ENCODE measurements at places on chromosomes 3 and 15. TPM values are rescaled to one million over a fixed set of nuclear protein-coding genes. Genes with fewer than 3 reads are reported as not detected.

- DNase-seq: no peak
Measured at GRCh38 chr15:69524814-69525213, 72.2 kb downstream of the RPLP1 start.

Gene LDHAL6B
- not detected for total RNA-seq

Gene SEMA3F
- total RNA-seq: 4.4 TPM

Gene GOLGA8M
- total RNA-seq: 0.24 TPM

DNA sequence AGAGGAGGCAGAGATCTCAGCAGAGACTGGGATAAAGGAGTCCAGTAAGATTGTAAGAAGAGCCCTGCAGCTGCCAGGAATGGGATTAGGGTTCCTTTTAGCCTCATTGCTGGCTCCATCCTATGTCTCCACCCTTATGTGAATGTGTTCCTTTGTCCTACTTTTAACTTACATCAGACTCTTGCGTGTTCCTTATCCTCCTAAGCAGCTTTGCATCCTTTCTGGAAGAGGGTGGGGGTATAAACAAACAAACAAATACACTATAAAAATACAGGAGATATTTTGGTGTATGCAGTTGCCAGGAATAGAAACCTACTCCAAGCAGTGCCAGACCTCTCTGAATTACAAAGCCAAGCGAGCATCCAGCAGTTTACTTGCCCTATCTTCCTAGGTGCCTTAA is 194.7 kb downstream of the ADAMTS9 start:
- DNase-seq: no peak

DNA sequence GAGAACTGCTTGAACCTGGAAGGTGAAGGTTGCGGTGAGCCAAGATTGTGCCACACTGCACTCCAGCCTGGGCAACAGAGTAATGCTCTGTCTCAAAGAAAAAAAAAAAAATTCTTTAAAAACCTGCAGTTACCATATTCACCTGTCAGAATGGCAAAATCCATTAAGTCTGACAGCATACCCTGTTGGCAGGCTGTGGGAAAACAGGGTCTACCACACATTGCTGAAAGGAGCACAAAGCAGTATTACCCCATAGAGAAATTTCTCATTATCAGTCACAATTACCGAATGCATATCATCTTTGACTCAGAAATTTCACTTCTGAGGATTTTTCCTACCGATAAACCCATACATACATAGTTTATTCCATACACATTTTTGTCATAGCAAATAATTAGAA is 264.1 kb upstream of the SLCO3A1 start:
- DNase-seq: no peak

GRCh38 chr15:23565395-23566070 is at the start of gene MKRN3:
Gene MKRN3, plus strand, starts transcription at chr15:23565674. Its CDS starts 109 bp downstream, at chr15:23565783.
- DNase-seq: peak; percentile 85

DNA sequence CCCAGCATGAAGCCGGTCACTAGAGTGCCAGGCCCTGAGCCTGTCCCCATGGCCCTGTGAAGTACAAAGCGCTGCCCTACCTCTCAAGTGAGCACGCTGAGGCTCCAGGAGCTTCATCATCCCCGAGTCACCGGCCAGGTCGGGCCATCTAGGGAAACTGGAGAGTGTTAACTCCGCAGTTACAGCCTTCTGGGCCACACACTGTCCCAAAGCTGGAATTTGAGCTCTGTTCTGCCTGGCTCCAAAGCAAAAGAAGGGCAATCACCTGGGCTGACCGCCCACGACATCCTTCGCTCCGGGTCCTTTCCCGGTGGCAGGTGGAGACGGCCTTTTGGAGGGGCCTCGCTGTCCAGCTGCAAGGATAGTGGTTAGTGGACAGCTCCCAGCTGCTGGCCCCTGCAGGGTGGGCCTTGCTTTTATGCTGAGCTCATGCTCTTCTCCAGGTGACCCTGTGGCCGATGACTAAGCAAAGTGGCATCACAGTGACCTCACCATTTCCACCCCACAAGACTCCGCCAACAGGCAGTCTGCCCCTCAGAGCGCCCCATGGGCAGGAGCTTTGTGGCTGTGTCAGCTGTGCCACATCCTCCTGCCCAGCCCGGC is 3.5 kb upstream of the MUC4 start:
- no peak for DNase-seq

DNA sequence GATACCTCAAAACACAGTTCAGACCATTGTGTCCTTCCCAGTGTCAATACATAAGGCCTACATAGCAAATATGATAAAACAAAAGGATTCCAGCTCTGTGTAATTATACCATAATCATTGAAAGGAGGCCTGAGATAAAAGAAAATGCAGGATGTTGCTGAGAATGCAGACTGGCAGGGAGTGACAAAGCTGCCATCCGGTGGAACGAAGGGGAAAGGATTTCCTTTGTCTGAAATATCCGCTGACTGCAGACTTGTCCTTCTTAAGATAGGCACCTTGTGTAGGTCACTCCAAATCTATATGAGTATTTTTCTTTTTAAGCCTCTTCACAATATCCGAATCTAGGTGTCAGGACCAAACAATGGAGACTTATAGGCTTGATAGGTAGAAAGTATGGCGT is 108.0 kb downstream of the KCNH8 start:
- DNase-seq: no peak

Gene ACTC1
- total RNA-seq: 9.6 TPM

Gene CHRNA7
- 0.61 TPM for total RNA-seq

DNA sequence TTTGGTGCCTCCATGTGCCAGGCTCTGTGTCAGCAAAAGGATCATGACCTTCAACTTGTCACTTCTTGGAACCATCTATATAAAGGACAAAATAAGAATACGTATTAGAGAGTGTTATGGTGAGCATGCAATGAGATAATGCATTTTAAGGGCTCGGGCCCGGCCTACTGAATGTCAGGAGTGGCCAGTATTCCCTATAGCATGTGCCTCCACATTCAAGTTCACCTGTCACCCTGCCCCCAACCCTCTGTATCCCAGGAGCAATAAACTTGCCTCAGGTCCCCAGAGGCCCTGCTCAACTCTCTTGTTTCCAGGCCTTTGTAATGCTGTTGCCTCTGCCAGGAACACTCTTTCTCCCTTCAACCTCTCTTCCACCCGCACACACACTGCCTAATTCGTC is 90.2 kb upstream of the SLC6A11 start:
- DNase-seq: no peak

Gene GABPB1
- total RNA-seq: 49.5 TPM

DNA sequence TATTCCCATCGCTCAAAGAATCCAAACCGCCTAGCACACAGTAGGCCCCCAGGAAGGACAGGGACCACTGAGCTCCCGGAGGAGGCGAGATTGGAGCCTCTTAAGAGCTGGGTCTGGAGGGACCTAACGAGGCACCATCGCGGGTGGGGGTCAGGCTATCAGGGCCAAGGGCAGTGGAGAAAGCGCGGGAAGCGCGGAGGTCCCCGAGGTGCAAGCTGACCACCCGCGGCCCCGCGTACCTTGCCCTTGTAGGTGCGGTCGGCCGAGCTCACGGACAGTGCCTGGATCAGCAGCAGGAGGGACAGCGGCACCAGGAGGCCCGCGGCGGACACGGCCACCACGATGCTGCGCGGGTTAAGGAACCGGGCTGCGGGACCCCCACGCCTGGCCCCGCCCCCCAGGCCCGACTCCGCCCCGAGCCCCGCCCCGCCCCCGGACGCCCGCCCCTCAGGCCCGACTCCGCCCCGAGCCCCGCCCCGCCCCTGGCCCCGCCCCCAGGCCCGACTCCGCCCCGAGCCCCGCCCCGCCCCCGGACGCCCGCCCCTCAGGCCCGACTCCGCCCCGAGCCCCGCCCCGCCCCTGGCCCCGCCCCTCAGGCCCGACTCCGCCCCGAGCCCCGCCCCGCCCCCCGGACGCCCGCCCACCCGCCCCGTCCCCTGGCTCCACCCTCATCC is 3.9 kb downstream of the ZDHHC19 start:
- no peak for DNase-seq

Gene ISLR2
- total RNA-seq: 0.19 TPM

Gene NUP210
- total RNA-seq: 23.8 TPM

DNA sequence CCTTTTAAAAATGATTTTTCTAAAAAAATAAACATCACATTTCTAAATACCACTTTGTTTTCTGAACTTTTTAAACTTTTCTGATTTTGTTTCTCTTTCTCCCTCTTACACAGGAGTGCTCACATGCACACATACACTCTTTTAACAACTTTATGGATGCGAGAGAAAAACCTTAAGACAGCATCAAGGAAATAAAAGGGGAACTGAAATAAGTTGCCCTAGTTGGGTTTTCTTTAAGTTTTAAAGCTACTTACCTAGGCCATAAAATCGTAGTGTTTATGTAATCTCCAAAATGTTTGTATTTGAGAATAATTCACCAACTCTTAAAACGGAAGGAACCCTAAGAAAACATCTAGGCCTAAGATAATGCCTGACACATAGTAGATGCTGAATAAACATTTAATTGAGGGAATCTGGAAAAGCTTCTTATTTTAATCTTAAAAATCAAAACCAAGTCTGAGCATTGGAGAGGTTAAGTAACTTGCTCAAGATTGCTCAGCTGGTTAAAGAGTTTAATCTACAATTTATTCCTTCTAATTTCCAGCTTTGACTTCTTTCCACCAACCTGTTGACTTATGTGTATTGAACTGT is 1.2 kb upstream of the BBX start:
- DNase-seq: no peak

Gene CLDN16
- 0.52 TPM for total RNA-seq

GRCh38 chr3:42090973-42091731 is at the start of gene TRAK1:
Gene TRAK1, plus strand, starts transcription at chr3:42091357. Its CDS starts 113 bp downstream, at chr3:42091470.
- no peak for DNase-seq

DNA sequence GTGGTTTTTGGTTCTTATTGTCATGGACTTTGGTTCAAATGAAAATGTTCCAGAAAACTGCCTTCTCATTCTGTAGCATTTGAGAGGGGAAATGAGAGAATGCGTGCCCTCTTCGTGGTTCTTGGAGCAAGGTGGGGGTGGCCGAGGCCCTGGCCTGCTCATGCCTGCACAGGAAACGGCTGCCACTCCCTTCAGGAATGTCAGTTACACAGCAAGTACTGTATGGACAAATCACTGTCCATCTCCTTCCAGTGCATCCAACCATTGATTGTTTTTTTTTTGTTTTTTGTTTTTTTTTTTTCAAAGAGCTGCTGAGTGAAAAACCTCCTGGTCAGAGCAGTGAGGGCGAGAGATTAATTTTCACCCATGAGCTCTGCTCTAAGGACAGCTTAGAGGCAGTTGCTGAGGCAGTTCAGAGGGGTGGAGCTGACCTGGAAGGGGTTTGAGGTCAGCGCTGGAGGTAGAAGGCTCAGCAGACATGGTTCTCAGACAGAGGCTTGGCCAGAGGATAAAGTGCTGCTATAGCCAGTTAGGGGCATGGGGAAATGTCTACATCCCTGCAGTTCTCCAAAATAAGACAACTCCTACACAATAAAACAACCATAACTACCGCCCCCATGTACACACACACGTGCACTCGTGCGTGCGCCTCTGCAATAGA is 20.2 kb upstream of the KIF23 start:
- no peak for DNase-seq

Gene PLA2G4D
- total RNA-seq: 0.28 TPM
